Inflammatory macrophage (primary cell): ENCODE measurements at places on chromosomes 4 and X.

DNA sequence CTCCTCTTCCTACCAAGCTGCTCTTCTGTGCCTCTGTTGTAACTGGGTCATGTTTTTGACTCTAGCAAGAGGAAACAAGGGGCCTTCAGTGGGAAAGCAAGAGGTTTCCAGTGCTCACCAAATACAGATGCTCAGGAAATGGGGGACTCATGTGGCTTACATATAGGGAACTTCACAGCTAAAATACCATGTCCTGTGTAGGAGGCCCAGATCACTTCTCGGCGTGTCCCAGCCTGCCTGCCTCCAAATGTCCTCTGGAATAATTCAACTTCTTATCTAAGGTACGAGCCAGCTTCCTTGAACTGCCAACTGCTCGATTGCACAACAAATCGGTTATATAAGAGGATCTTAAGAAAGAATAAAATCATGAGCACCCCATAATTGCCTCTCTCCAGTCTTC is 161.3 kb downstream of the KIT start:
- DNase-seq: peak; percentile 5

GRCh38 chrX:148416142-148416541 is 84.3 kb upstream of the AFF2 start:
- DNase-seq: peak; percentile 52

DNA sequence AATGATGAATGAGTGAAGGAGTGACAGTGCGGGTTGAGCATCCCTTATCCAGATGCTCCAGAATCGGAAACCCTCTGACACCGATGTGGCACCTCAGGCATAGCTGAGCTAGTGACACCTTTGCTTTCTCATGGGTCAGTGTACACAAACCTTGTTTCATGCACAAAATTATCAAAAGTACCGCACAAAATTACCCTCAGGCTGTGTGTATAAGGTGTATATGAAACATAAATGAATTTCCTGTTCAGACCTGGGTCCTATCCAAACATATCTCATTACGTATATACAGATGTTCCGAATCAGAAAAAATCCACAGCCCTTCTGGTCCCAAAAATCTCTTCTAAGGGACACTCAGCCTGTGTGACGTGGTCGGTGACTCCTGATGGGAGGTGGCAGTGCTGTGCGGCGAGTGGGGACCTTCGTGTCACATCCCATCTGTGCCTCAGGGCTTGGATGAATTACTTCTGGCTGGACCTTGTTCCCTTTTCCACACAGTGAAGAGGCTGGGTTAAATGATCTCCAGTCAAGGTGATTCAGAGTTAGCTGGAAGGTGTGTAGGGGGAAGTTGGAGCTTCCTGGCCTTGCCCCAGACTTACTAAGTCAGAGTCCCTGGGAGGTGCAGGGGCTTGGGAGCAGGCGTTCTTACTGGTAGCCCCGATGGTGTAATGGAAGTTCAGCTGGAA is 18.8 kb downstream of the RGS12 start:
- no peak for DNase-seq

GRCh38 chr4:35166466-35166865 is 1077.8 kb downstream of the ARAP2 start:
- DNase-seq: no peak

DNA sequence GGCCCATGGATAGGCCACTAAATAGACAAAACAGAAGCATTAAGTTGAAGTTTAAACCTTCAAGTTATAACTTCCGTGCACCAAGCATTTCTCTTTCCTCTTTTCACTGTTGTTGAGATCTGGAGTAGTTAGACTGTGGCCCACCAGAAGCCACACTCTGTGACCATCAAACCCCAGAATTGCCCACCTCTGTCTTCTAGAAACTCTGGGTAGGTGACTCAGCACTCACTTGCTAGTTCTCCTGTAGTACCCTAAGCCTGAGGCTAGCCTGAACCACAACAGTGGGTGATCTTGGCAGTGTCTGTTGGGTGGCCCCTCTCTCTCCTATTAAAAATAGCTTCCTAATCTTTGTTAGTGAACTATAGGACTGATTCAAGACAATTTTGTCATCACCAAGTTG is 24.6 kb upstream of the CD40LG start:
- DNase-seq: no peak

- DNase-seq: no peak
Measured at GRCh38 chr4:164807611-164808010, 53.7 kb downstream of the SMIM31 start.

DNA sequence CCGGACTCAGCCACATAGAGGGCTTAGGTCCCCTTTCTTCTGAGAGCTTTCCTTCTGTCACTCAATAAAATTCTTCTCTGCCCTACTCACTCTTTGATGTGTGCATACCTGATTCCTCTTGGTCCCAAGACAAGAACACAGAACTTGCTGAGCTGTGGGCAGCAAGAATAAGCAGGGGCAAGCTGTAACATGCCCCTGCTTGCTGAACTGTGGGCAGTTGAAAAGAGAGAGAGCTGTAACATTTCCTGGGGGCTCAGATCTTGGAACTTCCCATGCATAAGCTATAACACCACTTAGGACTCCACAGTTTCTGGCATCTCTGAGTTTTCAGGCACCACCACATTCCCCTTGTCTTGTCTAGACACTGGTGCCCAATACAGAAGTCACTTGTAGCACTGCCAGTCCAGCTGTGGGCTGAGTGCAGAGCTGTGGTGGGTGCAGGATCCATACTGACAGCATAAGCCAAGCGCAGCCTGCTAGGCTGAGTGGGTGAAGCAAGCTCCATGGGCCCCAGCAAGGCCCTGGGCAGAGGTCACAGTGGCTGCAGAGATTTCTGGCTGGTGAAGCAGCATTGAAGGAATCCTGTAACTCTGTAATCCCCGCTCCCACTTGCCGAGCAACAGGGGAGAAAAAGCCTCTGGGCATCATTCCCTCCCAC is 241.2 kb downstream of the PCDH10 start:
- no peak for DNase-seq

- no peak for DNase-seq
Measured at GRCh38 chr4:133694416-133694815, 507.2 kb downstream of the PABPC4L start.

DNA sequence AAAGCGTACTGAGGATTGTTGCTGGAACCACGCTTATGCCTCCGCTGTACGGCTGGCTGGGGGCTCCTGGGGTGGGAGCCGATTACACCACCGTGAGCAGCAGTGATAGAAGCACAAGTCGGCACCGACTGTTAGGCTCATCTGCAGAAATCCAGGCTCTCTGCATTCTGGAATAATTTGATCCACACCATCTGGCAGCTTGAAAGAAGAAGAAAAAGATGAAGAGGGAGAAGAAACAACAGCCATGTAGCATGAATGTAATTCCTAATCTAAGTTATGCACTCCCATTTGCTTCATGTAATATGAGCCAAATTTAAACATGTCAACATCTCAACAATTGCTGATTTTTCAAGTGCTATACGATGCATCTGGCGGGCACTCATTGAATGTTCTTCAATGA is 84.6 kb upstream of the DHX15 start:
- DNase-seq: no peak

GRCh38 chr4:158316264-158316663 is 106.0 kb downstream of the TMEM144 start:
- DNase-seq: no peak

- DNase-seq: no peak
Measured at GRCh38 chr4:48752726-48753125, 27.4 kb downstream of the FRYL start.

- DNase-seq: no peak
Measured at GRCh38 chr4:10704430-10704810, 19.9 kb upstream of the CLNK start.

- DNase-seq: no peak
Measured at GRCh38 chr4:169259271-169259670, 11.5 kb downstream of the SH3RF1 start.

GRCh38 chrX:66039944-66040343 is at the start of gene VSIG4:
TSS of gene VSIG4 (minus strand) at chrX:66040080. CDS start at chrX:66039998, 82 bp downstream.
- peak; percentile 65 for DNase-seq

GRCh38 chr4:181146051-181146450 is 1097.2 kb upstream of the TENM3 start:
- no peak for DNase-seq

- DNase-seq: peak; percentile 27
Measured at GRCh38 chr4:163332526-163333406, at the start of gene NPY1R. TSS of gene NPY1R (minus strand) at chr4:163332596. CDS start at chr4:163326554, 6,042 bp downstream.

DNA sequence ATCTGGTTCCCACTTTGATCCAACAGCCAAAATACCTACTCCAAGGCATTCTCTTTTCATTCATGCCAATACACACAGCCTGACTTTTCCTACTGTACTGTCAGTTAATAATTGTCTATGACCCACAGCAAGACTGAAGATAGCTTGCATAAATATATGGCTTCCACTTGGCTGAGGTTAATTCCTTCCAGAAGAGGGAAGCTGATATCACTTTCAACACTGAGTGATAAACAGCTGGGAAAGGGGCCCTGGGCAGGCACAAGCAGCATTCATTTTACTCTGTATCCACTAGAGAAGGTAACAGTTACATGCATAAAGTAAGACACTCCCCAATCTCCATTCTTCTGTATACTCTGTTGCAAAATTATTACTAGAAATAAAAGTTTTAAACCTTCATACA is 200.2 kb upstream of the UGT8 start:
- no peak for DNase-seq

- DNase-seq: no peak
Measured at GRCh38 chr4:147864607-147865006, 132.7 kb downstream of the ARHGAP10 start.

DNA sequence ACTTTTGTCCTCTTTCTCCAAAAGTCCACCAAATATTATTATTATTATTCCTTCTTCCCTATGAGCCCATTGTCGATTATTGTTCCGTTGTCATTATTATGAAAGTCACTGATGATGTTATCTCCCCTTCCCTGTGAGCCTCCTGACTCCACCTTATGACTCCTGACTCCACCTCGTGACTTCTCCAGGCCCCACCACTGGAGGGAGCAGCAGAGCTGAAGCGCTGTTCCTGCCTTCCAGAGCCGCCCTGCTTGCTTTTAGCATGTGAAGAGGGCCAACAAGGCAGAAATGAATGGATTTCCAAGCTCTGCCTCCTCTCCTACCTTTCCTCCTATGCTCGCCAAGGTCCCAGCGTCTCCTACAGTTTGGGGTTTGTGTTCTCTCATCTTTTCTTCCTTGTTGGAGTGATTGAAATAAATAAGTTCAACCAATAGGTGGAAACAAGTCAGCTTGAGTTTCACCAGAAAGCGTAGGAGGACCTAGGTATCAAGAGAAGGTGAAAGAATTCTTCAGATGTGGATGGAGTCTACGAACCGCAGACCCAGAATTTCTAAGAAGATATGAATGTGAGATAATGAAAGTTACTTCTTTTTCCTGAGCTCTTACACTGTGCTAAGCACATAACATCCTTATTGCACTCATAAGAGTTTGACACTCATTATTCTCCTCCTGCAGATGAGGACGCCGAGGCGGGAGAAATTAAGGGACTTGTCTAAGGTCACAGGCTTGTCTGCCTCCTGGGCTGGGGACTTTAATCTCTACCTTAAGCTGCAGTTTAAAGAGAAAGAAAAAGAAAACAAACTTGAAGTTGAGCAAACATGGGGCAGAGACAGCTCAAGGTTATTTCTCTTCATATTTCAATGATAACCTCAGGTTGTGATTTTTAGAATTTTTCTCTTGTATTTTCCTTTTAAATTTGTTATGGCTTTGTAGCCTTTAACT is 26.1 kb downstream of the IGSF1 start:
- DNase-seq: no peak

- peak; percentile 38 for DNase-seq
Measured at GRCh38 chr4:89298788-89299152, 8.8 kb downstream of the GPRIN3 start.

DNA sequence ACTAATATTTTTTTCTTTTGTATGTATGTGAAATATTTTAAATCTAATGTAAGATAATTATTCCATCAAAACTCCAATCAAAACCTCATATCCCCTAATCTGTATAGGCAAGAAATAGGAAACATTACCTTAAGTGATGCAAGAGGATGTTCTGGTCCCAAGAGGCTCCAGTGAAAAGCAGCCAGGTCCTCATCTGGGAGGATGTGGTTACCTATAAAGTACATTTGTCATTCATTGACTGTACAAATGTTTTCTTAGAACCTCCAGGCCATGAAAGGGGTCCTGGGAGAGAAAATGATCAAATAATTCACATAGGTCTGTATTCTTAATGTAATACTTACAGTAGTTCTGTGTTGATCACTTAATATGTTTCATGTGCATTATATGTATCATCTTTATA is 25.5 kb downstream of the FAM120C start:
- no peak for DNase-seq

GRCh38 chrX:10769696-10770619 is 149.6 kb upstream of the MID1 start:
- no peak for DNase-seq

DNA sequence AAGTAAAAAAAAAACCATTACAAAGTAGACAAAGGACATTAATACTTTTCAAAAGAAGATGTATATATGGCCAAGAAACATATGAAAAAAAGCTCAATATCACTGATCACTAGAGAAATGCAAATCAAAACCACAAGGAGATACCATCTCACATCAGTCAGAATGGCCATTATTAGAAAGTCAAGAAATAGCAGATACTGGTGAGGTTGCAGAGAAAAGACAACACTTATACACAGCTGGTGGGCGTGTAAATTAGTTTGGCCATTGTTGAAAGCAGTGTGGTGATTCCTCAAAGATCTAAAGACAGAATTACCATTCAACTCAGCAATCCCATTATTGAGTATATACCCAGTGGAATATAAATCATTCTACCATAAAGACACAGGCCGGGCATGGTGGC is 39.3 kb downstream of the TASL start:
- DNase-seq: no peak

- DNase-seq: no peak
Measured at GRCh38 chr4:21102667-21103066, 402.4 kb downstream of the PACRGL start.

DNA sequence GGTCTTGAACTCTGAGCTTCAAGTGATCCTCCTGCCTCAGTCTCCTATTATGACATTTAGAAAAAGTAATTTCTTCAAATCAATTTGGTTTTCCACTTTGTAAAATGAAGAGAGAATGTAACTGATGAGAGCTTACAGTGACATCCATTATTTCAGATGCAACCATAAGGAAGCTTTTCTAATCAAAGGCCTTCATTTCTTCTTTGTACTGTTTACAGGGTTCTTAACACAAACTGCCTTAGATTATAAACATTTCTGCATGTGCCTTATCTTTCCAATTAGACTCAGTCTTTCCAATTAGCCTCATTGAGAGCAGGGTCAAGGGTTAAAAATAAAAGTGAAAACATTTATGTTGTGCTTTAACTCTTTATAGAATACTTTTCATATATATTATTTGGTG is 71.8 kb downstream of the WWC2 start:
- DNase-seq: no peak

DNA sequence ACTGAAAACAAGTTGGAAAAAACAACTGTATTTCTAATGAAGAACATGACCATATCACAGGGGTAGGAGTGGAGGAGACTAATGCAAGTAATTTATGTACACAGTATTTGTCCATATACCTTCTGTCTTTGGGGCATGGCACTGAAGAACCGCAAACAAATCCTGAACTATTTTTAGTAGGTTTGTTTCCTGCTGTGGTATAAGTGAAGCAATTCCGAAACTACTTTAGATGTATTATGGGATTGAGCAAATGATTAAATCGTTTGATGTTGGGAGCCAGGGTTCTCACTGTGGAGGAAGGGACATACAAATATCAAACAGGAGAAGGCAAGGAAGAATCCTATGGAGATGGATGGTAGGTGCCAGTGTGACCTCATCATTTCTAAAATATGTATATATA is 18.9 kb upstream of the SH3KBP1 start:
- no peak for DNase-seq

GRCh38 chrX:39137363-39137954 is 336.2 kb downstream of the MID1IP1 start:
- no peak for DNase-seq

- DNase-seq: no peak
Measured at GRCh38 chr4:51845711-51846110, 2.8 kb downstream of the DCUN1D4 start.

GRCh38 chrX:67328476-67328875 is 215.3 kb upstream of the AR start:
- peak; percentile 24 for DNase-seq
